Hindlimb muscle (tissue), 1 donor: ENCODE measurements at places on chromosomes 11 and 22. TPM values are rescaled to one million over a fixed set of nuclear protein-coding genes. Genes with fewer than 3 reads are reported as not detected.

Gene EFCAB6
- 0.80 TPM for polyA plus RNA-seq

Gene IPO7
- polyA plus RNA-seq: 85.3 TPM

Gene MYBPC3
- 0.49 TPM for polyA plus RNA-seq

Gene RAB36
- 1.9 TPM for polyA plus RNA-seq

Gene SCN4B
- polyA plus RNA-seq: 3.7 TPM

DNA sequence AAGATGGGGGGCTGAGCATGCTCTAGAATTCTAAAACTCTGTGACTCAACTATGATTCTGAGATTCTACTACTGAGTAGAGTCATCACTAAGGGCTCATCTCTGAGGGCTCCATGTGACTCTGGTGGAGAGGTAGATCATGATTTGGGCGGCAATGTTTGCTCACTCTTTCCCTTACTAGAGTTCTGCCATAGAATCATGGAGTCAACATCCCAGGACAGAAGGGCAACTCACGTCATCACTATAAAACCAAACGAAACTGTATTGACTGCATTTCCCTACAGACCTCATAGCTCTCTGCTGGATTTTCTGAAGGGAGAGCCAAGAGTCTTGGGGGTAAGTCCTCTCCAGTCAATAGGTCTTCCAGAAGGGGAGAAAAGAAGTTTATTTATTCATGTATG lies at the start of gene MS4A14:
Gene MS4A14, plus strand, starts transcription at position 78 of the 400 bp plus-strand sequence. Its CDS starts 120 bp downstream, at position 198.
- DNase-seq: no peak

DNA sequence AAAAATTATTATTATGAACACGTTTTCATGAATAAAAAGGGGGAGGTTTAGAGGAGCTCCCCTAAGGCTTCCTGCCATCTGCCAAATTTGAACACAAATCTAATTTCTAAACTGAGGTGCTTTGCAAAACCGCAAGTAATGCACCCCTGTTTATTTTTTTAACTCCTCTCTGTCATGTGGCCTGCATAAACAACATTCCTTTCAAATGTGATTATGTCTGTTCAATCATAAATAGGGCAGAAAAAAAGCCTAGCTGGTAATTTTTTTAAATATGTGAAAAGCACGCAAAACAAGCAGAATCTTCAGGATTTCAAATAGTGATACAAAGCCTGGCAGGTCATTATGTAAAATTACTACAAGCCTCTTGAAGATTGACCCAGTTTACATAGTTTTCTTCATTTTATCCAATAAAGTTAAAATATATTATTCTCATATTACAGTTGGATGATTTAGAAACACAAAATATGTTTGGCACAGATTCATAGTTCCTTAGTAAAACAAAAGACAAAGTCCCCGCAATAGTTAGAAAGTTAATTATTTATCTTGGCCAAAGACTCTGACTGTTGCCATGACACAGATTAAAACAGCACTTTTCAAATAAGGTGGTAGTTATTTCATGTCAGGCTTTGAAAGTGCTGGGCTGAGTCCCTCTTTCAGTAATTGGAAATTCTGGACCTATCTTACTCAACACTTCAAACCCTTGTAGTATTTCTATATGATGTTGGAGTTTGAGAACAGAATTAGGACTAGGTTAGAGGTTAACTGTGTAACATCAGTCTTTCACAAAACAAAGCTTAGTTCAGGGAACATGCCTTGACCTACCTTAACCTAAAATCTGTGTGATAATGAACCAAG lies 200.3 kb upstream of the MPPED2 start:
- no peak for DNase-seq

DNA sequence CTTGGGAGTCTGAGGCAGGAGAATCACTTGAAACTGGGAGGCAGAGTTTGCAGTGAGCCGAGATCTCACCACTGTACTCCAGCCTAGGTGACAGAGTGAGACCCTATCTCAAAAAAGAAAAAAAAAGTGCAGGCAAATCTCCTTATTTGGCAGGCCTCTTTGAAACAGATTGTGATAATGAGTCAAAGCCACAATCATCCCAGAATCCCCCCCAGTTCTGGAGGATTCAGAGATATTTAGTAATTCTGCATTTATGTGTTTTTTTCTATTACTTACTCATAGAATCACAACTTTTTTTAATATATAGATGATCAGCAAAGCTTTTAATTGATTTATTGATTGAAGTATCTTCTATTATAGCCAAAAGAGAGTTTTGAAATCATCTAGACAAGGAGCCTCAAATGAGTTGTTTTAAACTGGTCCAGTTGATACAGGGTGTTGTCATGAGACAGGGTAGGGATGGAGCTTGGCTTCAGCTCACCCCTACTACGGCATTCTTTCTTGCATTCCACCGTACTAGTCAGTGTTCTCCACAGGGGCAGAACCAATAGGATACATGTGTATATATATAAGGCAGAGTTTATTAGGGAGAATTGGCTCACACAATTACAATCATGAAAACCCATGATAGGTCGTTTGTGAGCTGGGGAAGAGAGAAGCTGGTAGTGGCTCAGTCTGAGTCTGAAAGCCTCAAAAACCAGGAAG lies 39.3 kb upstream of the SORL1 start:
- no peak for DNase-seq

- DNase-seq: no peak
These were observed 12.6 kb downstream of the PGAP2 start for GRCh38 chr11:3820971-3821370.

DNA sequence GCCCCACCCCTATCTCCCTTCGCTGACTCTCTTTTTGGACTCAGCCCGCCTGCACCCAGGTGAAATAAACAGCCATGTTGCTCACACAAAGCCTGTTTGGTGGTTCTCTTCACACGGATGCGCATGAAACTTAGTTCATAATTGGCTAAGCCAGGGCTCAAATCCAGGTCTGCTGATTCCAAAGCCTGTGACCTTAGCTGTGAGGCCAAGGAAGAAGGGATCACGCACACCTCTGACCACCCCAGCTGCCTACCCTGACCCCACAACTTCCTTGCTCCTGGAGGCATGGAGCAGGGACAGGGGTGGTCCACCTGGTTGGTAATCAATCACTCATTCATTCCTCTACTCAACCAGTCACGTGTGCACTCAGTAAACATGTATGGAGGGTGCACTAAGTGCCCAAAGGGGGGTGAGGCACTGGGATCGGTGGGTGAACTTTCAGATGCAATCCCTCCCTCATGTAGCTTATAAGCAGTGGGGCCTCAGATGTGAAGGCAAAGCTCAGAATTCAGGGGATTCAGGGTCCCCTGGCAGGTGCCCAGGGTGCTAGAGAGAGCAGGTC lies 10.3 kb downstream of the FXYD2 start:
- DNase-seq: no peak

GRCh38 chr11:44029977-44030911 lies 17.5 kb upstream of the ACCSL start:
- peak; percentile 40 for DNase-seq

DNA sequence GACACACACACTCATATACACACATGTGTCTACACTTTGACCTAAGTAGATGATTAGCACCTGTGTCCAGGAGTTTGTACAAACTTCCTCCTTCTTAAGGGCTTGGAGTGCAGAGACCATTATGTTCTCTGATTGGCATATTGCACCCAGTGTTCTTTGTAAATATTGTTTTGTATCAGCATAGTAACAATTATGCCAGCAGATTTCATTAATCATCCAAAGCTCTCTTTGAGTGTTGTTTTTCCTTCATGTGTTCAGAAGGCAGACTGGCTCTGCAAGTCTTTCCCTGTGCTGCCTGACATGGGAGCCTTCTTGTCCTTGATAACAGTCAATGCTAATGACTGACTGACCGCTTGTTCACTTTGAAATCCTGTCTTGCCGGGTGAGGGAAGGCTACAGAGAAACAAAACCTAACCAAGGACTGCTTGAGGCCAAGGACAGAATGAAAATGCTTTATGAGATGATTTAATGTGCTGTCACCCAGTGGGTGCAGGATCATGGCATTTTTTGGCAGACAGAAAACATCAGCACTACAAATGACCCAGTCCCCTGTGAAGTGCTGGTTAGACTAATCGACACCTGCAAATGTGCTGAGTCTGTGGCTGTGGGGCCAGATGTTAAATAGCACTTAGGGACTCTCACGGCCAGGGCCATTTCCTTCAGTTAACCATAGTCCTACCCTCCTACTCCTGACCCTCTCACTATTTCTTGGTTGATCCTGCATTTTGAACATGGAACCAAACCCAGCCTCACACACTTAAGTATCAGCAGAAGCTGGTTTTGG lies 6.6 kb upstream of the BARX2 start:
- no peak for DNase-seq

GRCh38 chr11:31110830-31111229 lies 258.7 kb downstream of the DCDC1 start:
- no peak for DNase-seq

GRCh38 chr11:86152901-86153300 lies 84.0 kb upstream of the PICALM start:
- no peak for DNase-seq

DNA sequence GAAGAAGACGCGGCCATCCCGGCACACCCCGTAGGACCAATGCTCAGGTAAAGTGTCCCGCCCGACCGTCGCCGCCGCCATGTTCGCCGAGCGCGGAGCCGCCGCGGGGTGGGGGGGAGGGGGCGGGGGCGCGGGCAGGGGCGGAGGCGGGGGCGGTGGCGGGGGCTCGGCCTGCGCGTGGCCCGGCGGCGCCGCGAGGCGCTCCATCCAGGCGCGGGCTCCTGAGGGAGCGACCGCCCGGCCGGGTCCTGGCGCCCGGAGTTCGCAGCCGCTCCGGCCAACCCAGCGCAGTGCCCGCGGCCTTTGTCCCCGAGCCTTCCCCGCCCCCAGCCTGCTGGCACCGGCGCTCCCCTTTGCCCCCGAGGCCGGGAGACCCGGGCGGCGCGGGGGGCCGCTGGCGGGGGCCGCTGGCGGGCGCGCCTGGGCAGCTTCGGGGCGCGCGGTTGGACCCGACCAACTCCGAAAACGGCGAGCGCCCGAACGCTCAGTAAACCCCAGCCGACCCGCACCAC lies at the start of gene PLEKHA7:
Gene PLEKHA7, minus strand, starts transcription at position 94 of the 512 bp plus-strand sequence. Its CDS starts 13 bp downstream, at position 81.
- DNase-seq: no peak

GRCh38 chr22:45155050-45155840 lies 8.5 kb upstream of the NUP50 start:
- DNase-seq: no peak

DNA sequence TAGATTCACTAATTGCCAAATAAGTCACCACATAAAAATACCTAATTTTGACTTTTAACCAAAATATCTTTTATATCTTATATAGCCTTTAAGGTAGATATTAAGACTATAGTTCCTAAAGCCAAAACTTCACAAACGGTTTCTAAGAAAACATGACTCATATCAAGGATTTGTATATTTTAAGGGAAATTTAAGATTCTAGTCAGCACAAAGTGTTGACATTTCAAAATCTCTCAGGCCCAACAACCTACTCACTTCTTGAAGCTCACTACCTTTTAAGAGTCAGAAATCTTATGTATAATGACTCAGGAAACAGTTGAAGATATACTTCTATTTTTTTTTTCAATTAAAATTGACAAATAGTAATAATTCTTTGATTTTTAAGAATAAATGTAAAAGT lies 221.9 kb downstream of the SBF2 start:
- no peak for DNase-seq
